ENCODE measurements at places on chromosomes 11 and 22. TPM values are rescaled to one million over a fixed set of nuclear protein-coding genes. Genes with fewer than 3 reads are reported as not detected.

The OR5B21 gene
- total RNA-seq, result not detected

The NXPE2 gene
- total RNA-seq, result not detected

DNA sequence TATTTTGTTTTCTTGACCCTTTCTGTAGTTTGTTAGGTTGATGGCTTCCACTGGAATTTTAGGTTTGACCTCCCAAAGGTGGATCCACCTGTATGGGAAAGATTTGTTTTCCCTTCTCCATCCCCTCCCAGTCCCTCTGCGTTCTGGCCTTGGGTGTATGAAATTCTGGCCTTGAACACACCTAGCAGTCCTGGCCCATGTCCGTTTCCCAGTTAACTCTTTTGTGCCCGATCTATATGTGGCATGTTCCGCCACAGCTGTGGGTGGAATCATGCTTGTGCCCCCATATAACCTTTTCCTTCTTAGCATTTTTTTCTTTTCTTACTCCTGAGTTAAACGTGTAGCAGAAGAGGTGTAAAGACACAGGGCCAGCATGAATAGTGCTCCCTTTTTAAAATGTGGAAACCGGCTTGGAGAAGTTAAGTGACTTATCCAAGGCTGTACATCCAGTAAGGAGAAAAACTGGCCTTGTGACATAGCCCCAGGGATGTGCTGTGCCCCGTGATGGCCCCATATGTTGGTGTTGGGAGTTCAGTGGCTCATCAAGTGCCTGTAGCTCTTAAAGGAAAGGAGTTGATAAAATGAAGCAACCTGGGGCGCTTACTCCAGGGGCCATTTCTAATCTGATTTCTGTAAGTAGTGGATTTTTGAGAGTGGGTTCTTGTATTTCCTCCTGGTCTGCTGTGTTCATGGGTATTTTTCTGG, 39.3 kb downstream of the ZNRF3 start:
- H3K27me3 ChIP-seq, result no peaks in the 10 kb centered on the region
- no peaks in the 10 kb centered on the region for H3K36me3 ChIP-seq
- peaks cover 69% of the 10 kb centered on the region for H3K4me1 ChIP-seq

GRCh38 chr11:98358551-98358950, 662.2 kb upstream of the CNTN5 start:
- no peak overlapping the region for H3K4me3 ChIP-seq
- no peaks in the 10 kb centered on the region for H3K36me3 ChIP-seq
- H3K27me3 ChIP-seq, result no peaks in the 10 kb centered on the region
- H3K4me1 ChIP-seq, result no peaks in the 10 kb centered on the region
- DNase-seq, result no peak

DNA sequence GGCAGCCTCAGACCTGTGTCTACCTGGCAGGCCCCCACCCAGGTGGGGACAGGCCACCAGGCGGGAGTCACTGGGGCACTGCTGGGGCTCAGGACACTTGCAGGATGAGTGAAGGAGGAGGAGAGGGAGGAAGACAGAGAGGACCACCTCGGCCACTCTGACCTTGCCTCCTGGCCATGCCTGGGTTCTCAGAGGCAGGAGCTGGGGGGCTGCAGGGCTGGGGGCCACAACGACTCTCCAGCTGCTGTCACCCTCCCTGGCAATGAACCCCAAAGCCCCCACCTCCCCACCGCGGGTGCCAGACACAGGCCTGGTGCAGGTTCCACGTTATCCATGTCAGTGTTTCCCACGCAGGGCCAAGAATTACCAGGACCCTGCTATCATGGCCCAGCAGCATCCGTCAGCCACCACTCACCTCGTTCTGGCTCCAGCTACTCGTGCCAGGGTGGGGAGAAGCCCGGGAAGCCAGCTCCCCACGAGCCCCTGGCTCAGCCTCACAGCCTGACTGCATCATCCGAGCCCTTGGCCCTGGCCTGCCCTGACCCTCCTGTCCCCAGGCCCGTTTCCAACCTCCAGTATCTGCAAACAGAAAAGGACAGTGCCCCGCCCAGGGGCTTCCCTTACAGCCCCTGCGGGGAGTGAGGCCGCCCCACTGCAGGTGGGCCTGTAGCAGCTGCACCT, 62.4 kb downstream of the BRD1 start:
- peaks cover 8% of the 10 kb centered on the region for H3K4me1 ChIP-seq
- no peak overlapping the region for H3K4me3 ChIP-seq
- H3K36me3 ChIP-seq, result peaks cover 8% of the 10 kb centered on the region

Measured in WTC11 (cell line).